ENCODE measurements at places on chromosomes 1 and 21.

- DNase-seq: no peak
Observed at GRCh38 chr1:244383278-244383884, 68.3 kb downstream of the ADSS2 start.

GRCh38 chr1:9037476-9038337, 11.5 kb upstream of the SLC2A7 start:
- no peak for DNase-seq

GRCh38 chr1:33735624-33736023, 128.3 kb upstream of the HMGB4 start:
- DNase-seq: no peak

DNA sequence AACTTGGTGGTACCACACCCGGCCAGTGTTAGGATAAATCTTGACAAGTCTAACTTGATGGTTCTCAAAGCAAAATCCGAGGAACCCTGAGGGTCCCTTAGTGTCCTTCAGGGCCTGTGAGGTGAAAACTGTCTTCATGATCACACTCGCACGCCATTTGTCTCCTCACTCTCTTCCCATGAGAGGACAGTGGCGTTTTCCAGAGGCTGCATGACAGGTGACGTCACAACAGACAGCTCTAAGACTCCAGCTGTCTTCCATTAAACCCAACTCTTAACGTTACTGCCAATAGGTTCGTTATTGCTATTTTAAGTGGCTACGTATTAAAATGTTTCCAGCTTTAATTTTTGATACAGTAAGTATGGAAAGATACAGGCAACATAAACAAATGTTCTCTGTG, 13.8 kb downstream of the CFAP74 start:
- DNase-seq: no peak

DNA sequence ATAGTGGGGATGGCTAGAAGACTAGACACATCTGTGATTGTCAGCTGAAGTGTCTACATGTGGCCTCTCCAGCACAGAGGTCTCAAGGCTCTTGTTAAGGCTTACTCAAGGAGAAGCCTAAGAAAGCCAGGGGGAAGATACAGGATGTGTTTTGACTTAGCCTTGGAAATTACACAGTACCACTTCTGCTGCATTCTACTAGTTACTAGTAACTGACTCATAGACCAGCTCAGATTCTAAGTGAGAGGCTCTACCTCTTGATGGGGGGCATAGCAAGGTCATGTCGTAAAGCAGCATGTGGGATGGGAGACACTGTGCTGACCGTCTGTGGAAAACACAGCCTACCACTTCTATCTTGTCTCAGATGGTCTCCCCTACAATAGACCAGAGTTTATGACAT, 99.5 kb downstream of the UBE2U start:
- DNase-seq: peak; percentile 71

- no peak for DNase-seq
Observed at GRCh38 chr1:7113136-7113535, 327.9 kb downstream of the CAMTA1 start.

DNA sequence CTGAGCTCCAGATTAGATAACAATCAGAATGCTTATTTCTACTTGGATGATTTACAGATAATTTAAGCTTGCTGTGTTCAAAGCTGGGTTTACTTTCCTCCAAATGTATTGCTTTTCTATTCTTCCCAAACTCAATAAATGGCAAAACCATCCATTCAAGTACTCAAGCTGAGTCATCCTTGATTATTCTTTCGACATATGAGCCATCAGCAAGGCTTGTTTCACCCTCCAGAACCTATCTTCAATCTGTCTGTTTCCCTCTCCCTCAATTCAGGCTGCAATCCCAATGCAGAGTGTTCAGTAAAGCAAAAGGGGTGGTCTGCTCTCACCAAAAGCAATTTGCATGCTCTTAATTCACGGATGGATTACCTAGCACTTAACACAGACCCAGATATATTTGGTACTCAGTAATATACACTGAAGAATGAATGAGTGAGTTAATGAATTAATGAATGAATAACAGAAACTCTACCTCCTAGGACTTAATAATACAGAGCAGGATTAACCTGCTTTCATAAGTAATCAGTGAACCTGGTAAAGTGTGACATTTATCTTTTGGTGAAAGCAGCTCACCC, 41.9 kb downstream of the DDR2 start:
- DNase-seq: peak; percentile 58
